Naive thymus-derived CD8-positive, alpha-beta T cell (primary cell): ENCODE measurements at places on chromosomes 16 and 17.
A peak's percentile ranks its signal among the peaks of the same experiment; 100 is the strongest.

- DNase-seq = no peak
These were observed 8.0 kb downstream of the SGF29 start for GRCh38 chr16:28561557-28562187.

DNA sequence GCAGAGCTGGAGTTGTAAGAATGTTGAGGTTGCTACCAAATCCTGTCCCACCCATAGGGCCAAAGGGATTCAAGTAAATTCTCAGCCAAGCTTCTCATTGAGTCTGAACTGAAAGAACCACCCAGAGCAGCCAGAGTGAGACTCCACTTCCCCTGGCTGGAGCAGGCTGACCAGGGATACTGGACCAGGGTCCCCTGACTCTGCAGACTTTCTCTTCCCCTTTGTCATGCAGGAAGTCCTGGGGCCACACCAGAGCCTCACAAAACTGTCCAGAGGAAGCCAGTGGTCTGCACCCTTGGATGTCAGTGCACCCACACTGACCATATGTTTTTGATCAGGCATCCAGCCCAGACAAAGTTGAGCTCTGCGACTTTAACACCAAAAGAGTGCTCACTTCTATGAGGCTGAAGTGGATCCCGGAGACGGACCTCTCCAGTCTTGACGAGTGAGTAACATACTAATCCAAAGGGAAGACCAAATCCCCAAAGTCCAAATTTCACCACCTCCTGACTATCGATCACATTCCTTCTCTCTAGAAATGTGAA is 4.1 kb downstream of the NXN start:
- DNase-seq = no peak

DNA sequence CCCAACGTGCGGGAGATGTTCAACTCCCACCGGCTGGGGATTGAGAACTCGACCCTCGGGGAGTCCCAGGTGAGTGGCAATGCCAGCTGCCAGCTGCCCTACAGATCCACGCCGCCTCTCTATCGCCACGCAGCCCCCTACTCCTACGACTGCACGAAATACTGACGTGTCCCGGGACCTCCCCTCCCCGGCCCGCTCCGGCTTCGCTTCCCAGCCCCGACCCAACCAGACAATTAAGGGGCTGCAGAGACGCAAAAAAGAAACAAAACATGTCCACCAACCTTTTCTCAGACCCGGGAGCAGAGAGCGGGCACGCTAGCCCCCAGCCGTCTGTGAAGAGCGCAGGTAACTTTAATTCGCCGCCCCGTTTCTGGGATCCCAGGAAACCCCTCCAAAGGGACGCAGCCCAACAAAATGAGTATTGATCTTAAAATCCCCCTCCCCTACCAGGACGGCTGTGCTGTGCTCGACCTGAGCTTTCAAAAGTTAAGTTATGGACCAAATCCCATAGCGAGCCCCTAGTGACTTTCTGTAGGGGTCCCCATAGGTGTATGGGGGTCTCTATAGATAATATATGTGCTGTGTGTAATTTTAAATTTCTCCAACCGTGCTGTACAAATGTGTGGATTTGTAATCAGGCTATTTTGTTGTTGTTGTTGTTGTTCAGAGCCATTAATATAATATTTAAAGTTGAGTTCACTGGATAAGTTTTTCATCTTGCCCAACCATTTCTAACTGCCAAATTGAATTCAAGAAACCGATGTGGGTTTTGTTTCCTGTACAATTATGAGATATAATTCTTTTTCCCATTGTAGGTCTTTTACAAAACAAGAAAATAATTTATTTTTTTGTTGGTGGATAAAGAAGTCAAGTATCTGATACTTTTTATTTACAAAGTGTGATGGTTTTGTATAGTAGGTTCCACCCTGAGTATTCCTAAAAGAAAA is 2.3 kb downstream of the FOXC2 start:
- no peak for DNase-seq

DNA sequence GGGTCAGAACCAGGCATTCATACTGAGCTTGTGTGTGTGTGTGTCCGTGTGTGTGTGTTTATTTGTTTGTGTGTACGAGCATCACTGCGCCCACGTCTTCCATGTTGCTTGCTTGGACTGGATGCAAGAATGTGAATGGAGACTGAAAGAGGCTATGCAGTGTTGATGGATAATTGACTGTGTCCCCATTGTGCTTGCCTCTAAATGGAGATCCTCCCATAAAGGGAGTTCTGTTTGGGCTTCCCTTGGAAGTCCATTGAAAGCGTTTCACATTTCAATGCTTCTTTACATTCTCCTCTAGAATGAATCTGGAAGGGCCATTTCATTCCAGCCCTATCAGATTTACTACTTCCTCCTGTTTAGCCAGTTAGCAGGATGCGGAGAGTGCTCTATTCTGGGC is 124.0 kb downstream of the GP2 start:
- DNase-seq = no peak

- DNase-seq = no peak
These were observed 3.2 kb downstream of the ATP2C2 start for GRCh38 chr16:84371553-84371865.

DNA sequence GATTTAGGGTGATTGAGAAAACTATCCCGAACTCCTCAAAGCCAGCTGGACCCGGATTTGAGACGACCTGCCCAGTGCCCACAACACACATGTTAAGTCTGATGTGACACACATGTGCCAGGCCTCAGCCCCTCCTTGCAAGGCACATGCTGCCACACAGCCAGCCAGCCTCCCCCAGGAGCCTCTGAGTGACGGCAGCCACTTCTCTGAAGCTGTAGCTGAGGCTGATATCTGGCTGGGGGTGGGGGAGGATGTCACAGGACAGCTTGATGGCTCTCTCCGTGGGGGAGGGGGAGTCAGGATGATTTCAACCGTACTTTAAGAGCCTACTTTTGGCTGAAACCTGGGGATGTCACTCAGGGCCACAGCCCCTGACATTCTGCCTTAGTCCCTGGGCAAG is 40.9 kb downstream of the SRCIN1 start:
- DNase-seq = no peak

GRCh38 chr16:9542165-9542755 is 450.8 kb downstream of the HAPSTR1 start:
- no peak for DNase-seq

- DNase-seq = peak; percentile 12
These were observed 11.1 kb downstream of the PIMREG start for GRCh38 chr17:6455321-6455705.

DNA sequence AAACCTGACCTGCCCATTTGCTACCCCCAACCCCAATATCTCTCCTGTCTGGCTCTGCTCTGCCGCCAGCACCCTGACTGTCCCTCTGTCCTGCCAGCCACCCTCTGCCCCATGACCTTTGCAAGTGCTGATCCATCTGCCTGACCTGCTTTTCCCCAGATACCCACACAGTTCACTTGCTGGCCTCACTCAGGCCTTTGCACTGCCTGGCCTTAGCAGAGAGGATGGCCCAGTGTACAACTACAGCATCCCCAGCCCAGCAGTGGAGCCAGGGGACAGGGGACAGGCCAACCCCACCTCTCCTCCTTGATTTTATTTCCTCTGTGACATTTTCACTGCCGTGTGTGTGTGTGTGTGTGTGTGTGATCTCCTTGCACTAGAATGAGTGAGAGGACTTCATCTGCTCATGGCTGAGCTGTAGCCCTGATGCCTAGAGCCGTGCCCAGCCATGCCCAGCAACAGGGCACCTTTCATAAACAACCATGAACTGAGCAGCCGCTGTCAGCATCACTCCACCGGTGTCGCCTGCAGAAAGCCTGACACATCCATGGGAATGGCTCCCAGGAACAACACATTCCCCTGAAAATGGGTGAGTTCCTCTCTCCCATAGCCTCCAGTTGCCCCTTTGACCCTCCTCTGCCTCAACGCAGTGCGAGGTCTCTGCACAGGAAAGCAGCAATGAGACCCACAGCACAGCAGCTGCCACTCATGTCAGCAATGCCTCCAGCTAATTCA is 36.0 kb upstream of the RBFOX3 start:
- DNase-seq = no peak

- DNase-seq = no peak
These were observed 12.0 kb upstream of the IGFBP4 start for GRCh38 chr17:40431231-40431602.

DNA sequence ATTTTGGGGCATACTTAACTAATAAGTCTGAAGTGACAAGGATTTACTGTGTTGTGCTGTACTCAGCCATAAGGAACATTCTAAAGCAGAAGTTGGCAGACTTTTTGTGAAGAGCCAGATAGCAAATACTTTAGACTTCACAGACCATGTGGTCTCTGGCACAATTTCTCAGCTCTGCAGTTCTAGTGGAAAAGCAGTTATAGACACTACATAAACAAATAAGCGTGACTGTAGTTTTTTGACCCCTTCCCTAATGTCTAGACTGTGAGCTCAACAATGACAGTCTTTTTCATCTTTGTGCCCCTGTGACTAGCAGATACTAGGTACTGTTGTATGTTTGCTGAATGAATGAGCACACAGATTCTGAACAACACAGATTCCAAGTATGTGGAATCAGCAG is 4.9 kb downstream of the RPAIN start:
- no peak for DNase-seq

- no peak for DNase-seq
These were observed 6.1 kb downstream of the ITGB4 start for GRCh38 chr17:75727391-75727790.

DNA sequence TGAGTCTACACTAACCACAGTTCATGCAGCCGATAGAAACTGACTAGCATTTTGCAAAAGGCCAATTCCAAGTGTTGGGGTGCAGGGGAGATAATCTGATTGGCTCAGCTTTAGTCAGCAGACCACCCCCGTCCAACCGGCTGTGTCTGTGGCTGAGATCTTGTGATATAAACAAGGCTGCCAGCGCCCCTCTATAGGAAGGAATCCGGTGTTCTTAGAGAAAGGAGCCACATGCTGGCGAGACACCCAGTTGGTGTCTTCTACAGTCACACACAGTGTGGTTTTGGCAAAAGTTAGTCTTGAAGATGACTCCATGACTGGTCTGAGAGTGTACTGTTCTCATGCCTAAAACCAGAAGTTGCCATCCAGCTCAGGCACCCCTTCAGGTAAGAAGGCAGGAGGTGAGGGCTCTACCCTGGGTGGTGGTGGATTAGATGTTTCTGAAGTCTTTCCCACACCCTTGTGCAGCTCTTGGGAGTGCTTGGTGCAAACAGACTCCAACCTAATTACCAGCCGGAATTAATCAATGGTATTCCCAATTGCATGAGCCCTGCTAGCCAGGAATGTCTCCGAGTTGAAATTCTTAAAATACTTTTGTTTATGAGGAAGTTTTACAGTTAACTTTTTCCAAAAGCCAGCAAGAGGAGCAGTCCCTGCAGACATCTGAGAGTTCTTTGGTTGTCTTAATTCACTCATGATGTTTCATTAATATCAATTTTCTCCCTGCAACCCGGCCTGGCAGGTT is 172.3 kb upstream of the IRX6 start:
- DNase-seq = no peak

- DNase-seq = no peak
These were observed 4.6 kb downstream of the FOXJ1 start for GRCh38 chr17:76136276-76137000.

DNA sequence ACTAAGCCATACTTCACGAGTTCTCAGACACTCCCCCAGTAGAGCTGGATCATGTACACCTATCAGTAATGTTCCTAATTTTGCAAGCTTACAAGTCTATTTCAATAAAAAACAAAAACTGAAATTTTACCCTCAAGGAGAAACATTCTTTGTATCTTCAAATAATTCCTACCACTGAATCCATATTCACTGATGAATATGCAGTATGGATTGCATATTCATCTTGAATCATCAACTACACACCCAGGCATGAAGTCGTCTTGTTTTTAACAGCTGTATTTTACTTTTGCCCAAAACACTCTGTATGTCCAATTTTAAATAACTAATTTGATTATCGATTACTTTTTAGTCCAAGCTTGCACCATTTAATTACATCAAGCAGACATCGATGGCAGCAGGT is 31.8 kb downstream of the ZDHHC7 start:
- no peak for DNase-seq

GRCh38 chr16:12097523-12098428 is 121.2 kb downstream of the SNX29 start:
- DNase-seq = no peak

DNA sequence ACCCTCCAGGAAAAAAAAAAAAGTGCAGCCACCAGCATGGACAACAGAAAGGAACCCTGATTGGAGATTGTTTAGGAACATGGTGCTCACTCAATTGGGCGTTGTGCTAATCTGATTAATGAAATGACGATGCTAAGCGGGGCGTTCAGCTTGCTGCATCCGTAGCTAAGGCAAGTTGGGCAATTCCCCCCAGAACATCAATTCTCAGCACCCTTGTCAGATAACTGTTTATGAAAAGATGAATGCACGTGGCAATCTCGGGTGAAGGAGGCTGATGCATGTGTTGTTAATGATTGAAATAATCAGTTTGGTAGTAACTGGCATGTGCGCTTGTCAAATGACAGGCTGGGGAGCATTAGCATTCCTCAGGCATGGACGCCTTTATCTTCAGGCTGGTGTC is 57.0 kb downstream of the HS3ST3A1 start:
- DNase-seq = no peak

DNA sequence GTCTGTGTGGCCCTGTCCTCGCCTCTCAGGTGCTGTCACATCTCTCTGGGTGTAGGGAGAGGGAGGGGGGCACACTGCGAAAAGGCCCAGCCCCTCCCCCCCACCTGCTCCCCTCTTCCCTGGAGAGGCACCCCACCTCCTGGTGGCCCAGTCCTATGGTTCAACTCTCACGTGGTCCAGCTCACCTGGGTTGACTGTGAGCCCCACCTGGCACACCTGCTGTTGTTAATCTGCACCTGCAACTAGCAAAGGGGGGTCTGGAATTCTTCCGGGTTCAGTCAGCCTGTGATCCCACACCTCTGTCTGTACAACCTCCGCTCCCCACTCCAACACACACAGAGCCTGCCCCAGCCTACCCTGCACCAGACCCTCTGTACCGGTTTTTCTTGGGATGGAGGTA is 2.0 kb upstream of the SYNGR2 start:
- no peak for DNase-seq

DNA sequence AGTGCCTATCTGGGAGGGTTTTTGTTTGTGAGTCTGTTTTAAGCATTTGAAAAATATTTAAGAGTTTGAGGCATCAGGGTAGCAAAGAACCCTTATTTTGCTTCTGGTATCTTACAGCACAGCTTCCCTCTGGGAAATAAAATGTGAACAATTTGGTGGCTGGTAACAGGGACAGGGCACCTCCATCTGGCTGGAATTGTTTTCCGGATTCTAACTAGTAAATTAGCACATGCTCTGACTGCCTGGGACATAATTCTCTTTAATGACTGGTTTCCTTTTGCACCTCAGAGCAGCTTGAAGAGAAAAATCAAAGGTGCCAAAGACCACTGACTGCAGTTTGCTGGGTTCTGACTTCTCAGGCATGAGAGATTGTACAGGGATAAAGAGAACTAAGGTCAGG is 469.1 kb downstream of the GRIN2A start:
- no peak for DNase-seq

- no peak for DNase-seq
These were observed 72.4 kb downstream of the RPH3AL start for GRCh38 chr17:280216-280615.

- no peak for DNase-seq
These were observed 392.9 kb upstream of the EEF2KMT start for GRCh38 chr16:5490499-5490898.

- DNase-seq = no peak
These were observed 15.8 kb upstream of the BRIP1 start for GRCh38 chr17:61878984-61879612.

- DNase-seq = no peak
These were observed 607 bp upstream of the PRPSAP1 start for GRCh38 chr17:76354317-76354729.

- DNase-seq = no peak
These were observed 121.0 kb upstream of the NLRP1 start for GRCh38 chr17:5705081-5705875.

- no peak for DNase-seq
These were observed 411.7 kb downstream of the HS3ST3B1 start for GRCh38 chr17:14712611-14713021.
